Esophagus squamous epithelium (tissue), 5 donors: ENCODE measurements at places on chromosomes 4 and X.

DNA sequence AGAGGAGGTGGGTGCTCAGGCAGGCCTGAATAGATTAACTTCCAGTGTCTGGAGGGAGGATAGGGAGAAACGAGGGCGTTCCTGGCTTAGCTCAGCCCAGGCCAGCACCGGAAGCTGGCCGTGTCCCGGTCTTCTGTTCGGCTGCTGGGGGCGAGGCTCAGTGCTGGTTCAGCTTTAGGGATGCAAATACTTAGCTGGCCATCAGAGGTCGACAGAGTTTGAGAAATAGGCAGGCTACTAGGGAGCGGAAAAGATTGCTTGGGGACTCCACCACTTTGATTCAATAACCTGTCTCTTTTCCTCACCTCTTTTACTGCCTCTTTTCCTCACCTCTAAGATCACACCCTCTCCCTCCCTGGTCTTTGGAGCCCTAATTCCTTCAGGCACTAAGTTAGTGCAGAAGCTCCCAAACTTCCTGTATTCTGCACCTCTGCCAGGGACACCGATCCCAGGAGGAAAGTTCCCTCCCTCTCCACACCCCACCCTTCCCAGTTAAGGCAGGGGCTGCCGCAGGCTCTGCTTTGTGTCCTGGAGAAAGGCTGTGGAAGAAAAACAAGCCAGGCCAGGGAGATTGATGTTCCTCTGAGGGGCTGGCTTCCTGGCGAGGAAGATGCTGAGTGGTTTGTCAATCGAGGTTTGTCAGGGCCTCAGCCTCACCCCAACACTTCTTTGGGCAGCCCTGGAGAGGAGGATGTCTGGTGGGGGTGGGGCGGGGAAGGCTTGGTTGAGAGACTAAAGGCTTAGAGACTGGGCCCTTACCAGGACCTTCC is 6.0 kb upstream of the EFNB1 start:
- DNase-seq, result no peak

GRCh38 chr4:89610236-89610635 is 226.7 kb downstream of the SNCA start:
- DNase-seq, result no peak

DNA sequence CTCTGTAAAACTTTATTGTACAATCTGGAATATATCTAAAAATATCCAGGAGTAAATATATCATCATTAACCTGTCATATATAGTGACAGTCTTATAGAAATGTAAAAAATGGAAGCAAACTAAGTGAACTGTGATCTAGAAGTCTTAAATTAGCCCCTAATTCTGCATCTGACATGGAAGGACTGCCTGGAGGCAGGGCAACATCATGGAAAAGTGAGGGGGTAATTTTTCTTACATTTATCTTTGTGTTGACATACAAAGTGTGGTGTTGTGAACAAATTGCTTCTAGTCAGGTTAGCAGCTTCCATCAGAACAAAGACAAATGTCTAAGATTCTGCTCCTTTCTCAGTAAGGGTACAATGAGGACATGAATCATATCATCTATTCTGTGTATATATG is 186.3 kb downstream of the C4orf33 start:
- DNase-seq, result no peak

GRCh38 chr4:73844345-73844744 is 7.9 kb downstream of the CXCL6 start:
- no peak for DNase-seq
